ENCODE measurements at places on chromosomes 7 and 10.

DNA sequence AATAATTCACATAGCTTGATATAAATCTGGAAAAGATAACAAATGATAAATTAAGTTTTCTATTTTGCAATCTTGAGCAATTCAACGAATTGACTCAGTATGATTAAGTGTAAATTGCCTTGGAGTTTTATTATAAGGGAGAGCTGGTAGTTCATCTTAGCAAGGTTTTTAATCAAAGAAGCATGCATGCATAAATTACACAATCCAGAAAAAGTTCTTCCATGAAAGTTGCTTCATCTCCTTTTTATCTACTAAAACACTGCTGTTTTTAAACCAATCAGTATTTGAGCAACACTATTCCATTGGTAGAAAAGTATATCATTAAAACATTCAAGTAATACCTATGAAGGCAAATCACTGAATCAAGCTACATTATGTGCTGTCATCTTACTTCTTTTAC lies 47.6 kb downstream of the POT1 start:
- no peak for DNase-seq
- H3K36me3 ChIP-seq = no peaks in the 10 kb centered on the region
- no peak overlapping the region for H3K4me3 ChIP-seq

DNA sequence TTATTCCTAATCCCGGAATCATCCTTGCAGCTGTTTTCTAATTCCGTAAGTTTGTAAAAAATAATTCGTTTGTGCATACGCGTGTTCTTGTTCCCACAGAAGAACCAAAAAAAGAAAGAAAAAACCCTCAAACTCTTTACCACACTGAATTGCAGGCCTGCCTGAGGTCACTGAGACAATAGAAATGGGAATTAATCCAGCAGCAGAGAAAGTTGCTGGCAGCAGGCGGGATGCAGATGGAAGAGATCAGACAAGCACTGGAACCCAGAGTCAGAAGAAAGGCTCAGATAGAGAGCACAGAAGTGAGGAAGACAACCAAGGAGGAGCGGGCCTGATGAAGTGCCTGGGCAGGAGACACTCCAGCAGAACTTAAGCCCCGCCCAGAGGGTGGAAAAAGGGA lies 141.5 kb upstream of the VWC2 start:
- no peaks in the 10 kb centered on the region for H3K36me3 ChIP-seq
- H3K27ac ChIP-seq = no peak overlapping the region
- H3K4me1 ChIP-seq = no peaks in the 10 kb centered on the region
- DNase-seq = no peak
- no peaks in the 10 kb centered on the region for H3K27me3 ChIP-seq

DNA sequence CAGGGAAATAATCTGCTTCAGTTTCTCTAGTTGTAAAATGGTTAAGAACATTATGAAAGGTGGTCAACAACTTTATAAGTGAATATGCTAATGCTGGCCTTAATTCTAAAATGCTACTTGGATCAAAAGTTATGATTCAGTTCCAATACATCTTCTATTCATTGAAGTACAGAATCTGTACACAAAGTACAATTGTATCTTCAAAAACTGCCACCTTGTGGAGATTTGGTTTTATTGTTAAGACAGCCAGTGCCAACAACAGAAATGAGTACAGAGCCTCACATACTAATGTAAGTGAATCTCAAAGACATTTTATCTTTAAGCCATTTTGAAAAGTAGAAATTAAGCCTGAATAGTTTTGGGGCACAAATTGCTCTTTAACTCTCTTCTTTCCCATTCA lies 194.0 kb downstream of the CFTR start:
- no peak for DNase-seq
- H3K27ac ChIP-seq = peak overlapping the region; percentile 62
- H3K27me3 ChIP-seq = no peaks in the 10 kb centered on the region
- H3K36me3 ChIP-seq = no peaks in the 10 kb centered on the region
- no peak overlapping the region for H3K4me3 ChIP-seq

GRCh38 chr10:113423981-113424721 lies 128.7 kb upstream of the HABP2 start:
- DNase-seq = no peak
- peaks cover 11% of the 10 kb centered on the region for H3K4me1 ChIP-seq
- no peaks in the 10 kb centered on the region for H3K27me3 ChIP-seq
- H3K4me3 ChIP-seq = no peak overlapping the region

- no peaks in the 10 kb centered on the region for H3K4me1 ChIP-seq
- no peak for DNase-seq
- no peak overlapping the region for H3K27ac ChIP-seq
- peaks cover 21% of the 10 kb centered on the region for H3K36me3 ChIP-seq
Observed at GRCh38 chr10:6482737-6483357, 97.2 kb downstream of the PRKCQ start.

GRCh38 chr7:14973712-14974428 lies 71.3 kb upstream of the DGKB start:
- no peaks in the 10 kb centered on the region for H3K4me1 ChIP-seq
- no peaks in the 10 kb centered on the region for H3K36me3 ChIP-seq
- no peak overlapping the region for H3K27ac ChIP-seq
- H3K27me3 ChIP-seq = no peaks in the 10 kb centered on the region

- H3K36me3 ChIP-seq = no peaks in the 10 kb centered on the region
- H3K27me3 ChIP-seq = no peaks in the 10 kb centered on the region
- H3K4me1 ChIP-seq = no peaks in the 10 kb centered on the region
- H3K4me3 ChIP-seq = no peak overlapping the region
Observed at GRCh38 chr10:52050429-52051047, 263.5 kb upstream of the DKK1 start.

DNA sequence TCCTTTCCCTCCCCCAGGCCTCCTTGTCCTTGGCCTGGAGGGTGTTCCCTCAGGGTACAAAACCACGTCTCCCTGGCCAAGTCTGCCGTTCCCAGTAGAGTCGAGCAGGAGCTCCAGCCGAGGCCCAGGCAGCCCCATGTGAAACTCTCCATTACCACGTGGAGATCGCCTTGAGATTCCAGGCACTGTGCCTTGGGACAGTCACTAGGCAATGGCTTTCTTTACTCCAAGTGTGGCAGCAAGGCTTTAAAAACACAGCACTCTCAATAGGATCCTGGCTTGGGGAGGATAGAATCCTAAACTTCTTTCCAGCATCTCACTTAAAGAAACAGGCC lies 57.5 kb downstream of the PLXNA4 start:
- no peaks in the 10 kb centered on the region for H3K27me3 ChIP-seq
- no peaks in the 10 kb centered on the region for H3K36me3 ChIP-seq
- no peak overlapping the region for H3K4me3 ChIP-seq
- no peak overlapping the region for H3K27ac ChIP-seq
- peaks cover 9% of the 10 kb centered on the region for H3K4me1 ChIP-seq

- H3K27me3 ChIP-seq = no peaks in the 10 kb centered on the region
- H3K27ac ChIP-seq = no peak overlapping the region
- no peak for DNase-seq
- H3K4me3 ChIP-seq = no peak overlapping the region
- peaks cover 55% of the 10 kb centered on the region for H3K36me3 ChIP-seq
- no peaks in the 10 kb centered on the region for H3K4me1 ChIP-seq
Observed at GRCh38 chr10:387909-388660, 252.8 kb downstream of the ZMYND11 start.

GRCh38 chr10:15137036-15137359 lies 31.5 kb downstream of the NMT2 start:
- peaks cover 49% of the 10 kb centered on the region for H3K36me3 ChIP-seq
- no peak overlapping the region for H3K27ac ChIP-seq
- no peak overlapping the region for H3K4me3 ChIP-seq
- H3K27me3 ChIP-seq = no peaks in the 10 kb centered on the region

DNA sequence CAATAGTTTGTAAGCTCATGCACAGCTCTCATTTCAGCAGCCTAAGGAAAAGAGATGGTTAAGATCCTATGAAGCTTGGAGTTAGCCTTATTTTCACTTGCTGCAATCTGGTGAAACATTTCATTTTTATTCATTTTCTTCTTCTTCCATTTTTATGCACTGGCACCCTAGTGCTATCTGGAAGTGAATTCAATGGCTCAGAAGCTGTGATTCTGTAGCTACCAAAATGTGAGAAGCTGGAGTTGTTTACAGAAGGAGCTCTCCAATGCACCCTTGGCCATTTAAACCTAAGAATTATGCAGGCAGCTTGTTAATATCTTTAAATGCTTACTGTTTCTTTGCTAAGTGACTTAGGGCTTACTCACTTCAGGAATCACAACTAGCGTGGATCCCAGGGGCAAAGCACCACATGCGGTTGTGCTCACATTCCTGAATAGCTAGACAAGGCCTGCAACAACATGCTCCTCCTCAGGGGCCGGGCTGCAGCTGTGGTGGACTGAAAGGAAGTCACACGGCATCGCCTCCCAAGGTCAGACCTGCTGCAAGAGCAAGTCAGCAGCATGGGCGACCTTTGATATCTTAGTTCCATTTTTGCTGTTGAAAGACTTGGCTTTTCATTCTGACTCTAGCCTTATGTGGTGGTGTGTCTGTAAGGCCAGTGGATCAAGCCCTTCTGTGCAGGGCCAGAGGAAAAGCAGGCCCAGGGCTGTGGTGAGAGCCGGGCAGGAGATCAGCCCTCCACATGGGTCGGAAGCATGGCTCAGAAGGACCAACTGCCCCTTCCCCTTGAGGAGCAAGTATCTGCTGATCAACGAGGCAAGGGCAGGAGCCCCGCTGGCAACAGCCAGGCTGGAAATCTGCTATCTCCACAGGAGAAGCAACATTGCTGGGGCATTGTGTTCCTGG lies 91.9 kb upstream of the MBL2 start:
- H3K4me3 ChIP-seq = no peak overlapping the region
- no peak overlapping the region for H3K27ac ChIP-seq
- no peaks in the 10 kb centered on the region for H3K4me1 ChIP-seq
- H3K36me3 ChIP-seq = no peaks in the 10 kb centered on the region

DNA sequence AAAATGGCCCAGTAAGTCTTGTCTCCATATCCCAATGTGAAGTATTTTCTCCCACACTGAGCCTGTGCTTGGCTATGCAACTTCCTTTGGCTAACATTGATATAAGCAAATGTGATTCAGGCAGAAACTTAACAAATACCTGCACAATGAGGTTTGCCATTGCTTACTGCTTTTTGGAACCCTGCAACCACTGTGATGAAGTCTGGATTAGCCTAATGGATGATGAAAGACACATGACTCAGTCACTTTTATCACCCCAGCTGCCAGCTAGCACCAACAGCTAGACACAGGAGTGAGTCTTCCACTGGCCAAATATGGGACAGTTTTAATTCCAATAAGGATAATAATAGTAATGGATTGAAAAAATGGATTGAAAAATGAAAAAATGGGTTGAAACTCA lies 854.5 kb downstream of the GRM8 start:
- no peak overlapping the region for H3K4me3 ChIP-seq
- no peak overlapping the region for H3K27ac ChIP-seq
- DNase-seq = no peak

- no peaks in the 10 kb centered on the region for H3K27me3 ChIP-seq
- DNase-seq = no peak
- H3K4me1 ChIP-seq = peaks cover 6% of the 10 kb centered on the region
- H3K36me3 ChIP-seq = peaks cover 51% of the 10 kb centered on the region
- H3K4me3 ChIP-seq = no peak overlapping the region
Observed at GRCh38 chr7:137873979-137874777, 27.4 kb upstream of the DGKI start.

All from lower lobe of right lung (tissue), 2 donors.